Aorta (tissue), 5 donors: ENCODE measurements at places on chromosomes 7 and 10. TPM values are rescaled to one million over a fixed set of nuclear protein-coding genes. Genes with fewer than 3 reads are reported as not detected.

Gene CALCR
- 0.27 TPM for total RNA-seq

Gene HOXA4
- 5.6 TPM for total RNA-seq

Gene MACROH2A2
- total RNA-seq = 3.5 TPM

Gene HILPDA
- 9.1 TPM for total RNA-seq

Gene EMX2
- total RNA-seq = 1.5 TPM
